ENCODE measurements at places on chromosomes 13 and 19.
A peak's percentile ranks its signal among the peaks of the same experiment; 100 is the strongest.

DNA sequence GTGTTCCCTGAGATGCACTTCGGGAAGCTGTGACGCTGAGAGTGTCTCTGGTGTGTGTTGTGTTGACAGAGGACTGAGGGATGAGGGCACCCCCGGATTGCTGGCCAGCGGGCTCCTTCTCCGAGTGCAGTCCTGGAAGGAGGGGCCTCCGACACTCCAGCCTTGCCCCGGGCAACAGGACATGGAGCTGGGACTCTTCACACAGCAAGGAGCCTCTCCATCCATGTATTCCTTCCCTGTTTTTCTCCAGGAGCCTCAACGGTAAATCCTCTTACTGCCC lies 61.3 kb downstream of the SOX1 start:
- DNase-seq = no peak

- no peak for DNase-seq
Observed at GRCh38 chr13:51881296-51881695, 19.5 kb downstream of the CCDC70 start.

DNA sequence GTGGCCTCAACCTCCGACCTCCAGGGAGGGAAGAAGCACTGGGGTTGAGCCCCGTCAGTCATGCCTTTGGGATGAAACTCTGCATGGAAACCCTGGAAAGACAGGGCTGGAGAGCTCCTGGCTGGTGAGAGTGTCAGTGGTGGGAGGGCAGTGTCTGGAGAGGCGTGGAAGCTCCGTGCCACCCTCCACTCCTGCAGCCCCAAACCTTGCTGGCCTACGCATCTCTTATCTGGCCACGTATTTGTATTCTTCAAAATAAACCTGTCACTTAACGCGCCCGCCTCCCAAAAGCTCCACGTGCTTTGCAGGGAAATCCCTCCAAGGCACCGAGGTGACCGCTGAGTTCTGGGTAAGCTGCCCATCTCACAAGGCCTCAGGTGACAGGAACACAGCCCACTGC lies 84.3 kb downstream of the TEX29 start:
- no peak for DNase-seq

GRCh38 chr13:83515268-83516015 lies 366.8 kb downstream of the SLITRK1 start:
- no peak for DNase-seq

DNA sequence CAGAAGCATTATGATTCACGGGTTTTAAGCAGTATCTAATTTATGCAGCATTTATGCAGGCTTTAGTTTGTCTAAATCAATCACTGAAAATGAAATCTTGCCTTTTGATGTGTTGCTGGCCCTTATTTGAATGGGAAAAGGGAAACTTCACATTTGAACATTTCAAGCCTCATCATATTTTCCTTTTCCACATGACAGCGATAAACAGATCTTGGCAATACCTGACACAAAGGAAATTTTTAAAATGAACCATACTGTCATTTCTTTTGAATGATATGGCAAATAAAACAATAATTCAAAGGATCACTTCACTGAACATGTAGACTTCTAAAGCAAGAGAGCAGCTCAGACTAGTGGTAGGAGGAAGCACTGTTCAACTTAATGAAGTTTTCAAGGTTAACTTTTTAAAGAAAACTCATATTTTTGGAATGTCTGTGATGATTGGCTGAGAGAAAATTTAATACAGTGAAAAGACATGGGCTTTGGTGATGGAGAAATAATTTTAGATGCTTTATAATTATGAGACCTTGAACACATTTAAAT lies 198.1 kb downstream of the OXGR1 start:
- no peak for DNase-seq

- DNase-seq = peak; percentile 48
Observed at GRCh38 chr19:42074513-42075363, 1.2 kb upstream of the ZNF574 start.

GRCh38 chr19:11378319-11379189 lies 4.1 kb downstream of the SWSAP1 start:
- DNase-seq = peak; percentile 75

- no peak for DNase-seq
Observed at GRCh38 chr13:56412856-56413255, 727.9 kb upstream of the PRR20A start.

- DNase-seq = no peak
Observed at GRCh38 chr13:43783820-43784219, 3.0 kb downstream of the ENOX1 start.

GRCh38 chr19:23255700-23256099 lies 5.5 kb upstream of the ZNF724 start:
- DNase-seq = no peak

DNA sequence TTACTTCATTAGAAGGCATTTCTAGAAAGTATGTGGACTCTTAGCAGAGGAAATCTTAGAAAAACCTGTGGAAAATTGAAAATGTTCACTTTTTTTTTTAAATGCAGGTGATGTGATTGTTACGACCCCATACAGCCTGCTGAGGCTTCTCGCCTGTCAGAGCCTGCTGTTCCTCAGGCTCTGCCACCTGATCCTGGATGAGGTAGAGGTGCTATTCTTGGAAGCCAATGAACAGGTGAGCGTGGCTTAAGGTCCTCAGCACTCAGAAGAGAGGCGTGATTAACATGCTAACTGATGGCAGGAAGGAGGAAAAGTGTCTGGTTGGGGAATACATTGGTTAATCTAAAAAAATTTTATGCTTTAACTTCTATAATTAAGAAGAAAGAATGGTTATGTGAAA lies 71.4 kb downstream of the SLC7A9 start:
- DNase-seq = no peak

DNA sequence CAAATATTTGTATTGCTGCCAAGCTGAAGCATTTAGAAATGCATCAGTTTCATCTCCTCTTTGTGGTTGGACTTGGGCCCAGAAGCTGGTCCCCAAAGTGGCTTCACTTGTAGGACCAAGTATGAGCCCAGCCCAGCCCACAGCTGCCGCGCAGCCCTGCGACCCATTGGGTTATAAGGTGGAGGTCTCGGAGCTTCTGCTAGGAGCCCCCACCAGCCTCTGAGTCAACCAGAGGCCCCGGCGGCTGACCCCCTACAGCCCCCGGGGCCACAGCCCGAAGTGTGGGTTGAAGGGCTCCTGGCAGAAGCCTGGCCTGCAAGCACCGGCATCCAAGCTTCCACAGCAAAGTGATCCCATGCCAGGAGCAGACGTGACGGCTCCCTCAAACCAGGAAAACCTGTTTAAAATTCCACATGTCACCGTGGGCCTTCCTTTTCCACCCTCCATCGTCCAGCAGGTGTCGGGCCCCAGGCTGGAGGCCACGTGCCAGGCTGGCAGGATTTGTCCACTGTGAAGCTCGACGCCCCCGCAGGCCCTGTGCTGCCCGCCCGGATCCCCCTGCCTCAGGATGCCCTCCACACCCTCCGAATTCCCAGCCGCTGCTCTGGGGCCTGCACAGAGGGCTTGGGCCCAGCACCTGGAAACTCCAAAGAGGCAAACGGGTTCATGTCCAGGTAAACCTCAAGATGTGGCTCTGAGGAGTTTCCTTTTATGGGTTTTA lies 54.7 kb downstream of the C13orf46 start:
- DNase-seq = no peak

DNA sequence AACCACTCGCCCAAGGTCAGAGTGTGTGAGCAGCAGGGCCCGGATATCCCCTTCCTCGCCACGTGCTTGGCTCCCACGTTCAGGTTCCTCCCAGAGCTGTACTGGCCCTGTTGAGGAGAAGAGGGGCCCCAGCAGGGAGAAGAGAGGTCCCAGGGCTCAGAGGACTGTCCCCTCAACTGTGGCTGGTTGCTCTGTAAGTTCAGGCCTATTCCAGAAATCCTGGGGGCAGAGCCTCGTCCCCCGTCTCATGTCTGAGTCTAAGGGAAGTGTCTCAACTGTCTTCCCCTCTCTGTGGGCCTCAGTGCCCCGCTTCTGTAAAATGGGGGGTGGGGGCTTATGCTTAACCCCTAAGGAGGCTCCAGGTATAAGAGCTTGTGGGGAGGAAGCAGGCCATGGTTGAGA lies 3.9 kb downstream of the PPP5C start:
- no peak for DNase-seq

DNA sequence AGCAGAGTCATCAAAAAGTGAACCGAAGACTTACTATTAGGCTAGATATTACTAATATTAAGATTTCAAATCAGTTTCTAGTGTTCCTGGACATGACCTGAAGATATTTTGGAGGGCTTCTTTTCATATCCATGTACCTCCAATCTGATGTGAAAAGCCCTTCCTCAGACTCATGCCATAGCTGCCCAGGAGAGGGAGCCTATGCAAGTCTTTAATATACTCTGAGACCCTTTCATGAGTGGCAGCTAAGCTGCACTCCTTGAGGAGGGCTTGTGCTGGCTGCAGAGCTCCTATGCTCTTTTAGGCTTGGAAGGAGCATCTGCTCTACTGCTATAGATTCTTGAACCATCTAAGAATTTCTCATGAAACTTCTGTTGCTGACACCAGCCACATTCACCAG lies 715.3 kb downstream of the OLFM4 start:
- DNase-seq = no peak

GRCh38 chr19:53045536-53045935 lies 996 bp downstream of the ERVV-2 start:
- DNase-seq = no peak

GRCh38 chr13:104837756-104838155 lies 1697.7 kb downstream of the EFNB2 start:
- DNase-seq = no peak

GRCh38 chr13:51562011-51562671 lies 22.1 kb upstream of the WDFY2 start:
- no peak for DNase-seq

- peak; percentile 59 for DNase-seq
Observed at GRCh38 chr19:18418483-18419194, 559 bp upstream of the SSBP4 start.

DNA sequence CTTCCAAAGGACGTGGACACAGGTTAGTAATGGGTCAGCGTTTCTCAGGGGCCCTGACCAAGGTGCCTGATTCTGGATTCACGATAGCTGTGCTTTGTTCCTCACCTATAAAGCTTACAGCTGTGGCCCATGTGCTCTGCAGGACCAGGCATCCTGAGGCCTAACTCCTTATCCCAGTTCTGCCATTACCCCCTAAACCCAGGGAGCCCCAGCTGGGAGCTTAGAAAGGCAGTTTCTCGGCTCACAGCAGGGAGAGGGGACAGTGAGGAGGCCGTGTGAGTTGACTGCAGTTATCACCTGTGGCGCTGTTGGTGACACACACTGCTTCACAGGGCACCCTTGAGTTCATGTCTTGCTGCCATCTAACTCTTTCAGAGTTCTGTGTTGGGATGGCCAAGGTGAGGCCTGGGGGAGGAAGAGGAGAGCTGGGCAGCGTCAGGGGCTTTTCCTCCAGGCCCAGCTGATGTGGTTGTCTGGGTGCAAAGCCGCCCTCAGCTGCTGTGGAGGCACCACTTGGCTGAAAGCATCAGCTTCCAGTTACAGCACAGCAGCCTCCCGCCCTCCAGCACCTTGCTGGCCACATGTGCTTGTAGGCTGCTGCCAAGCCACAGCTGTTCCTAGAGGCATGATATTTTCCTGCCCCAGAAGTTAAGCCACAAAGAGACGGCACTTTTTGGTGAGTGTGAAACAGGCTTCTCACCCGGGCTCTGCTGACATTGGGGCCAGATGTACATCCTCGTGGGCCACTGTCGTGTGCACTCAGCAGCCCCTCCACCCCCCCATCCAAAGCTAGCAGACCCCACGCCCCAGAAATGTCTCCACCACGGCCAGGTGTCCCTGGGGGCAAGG lies 99.6 kb upstream of the MCF2L start:
- no peak for DNase-seq

Data from testis (tissue), 5 donors.